ENCODE measurements at places on chromosomes 7 and 10. TPM values are rescaled to one million over a fixed set of nuclear protein-coding genes. Genes with fewer than 3 reads are reported as not detected.
A peak's percentile ranks its signal among the peaks of the same experiment; 100 is the strongest.

DNA sequence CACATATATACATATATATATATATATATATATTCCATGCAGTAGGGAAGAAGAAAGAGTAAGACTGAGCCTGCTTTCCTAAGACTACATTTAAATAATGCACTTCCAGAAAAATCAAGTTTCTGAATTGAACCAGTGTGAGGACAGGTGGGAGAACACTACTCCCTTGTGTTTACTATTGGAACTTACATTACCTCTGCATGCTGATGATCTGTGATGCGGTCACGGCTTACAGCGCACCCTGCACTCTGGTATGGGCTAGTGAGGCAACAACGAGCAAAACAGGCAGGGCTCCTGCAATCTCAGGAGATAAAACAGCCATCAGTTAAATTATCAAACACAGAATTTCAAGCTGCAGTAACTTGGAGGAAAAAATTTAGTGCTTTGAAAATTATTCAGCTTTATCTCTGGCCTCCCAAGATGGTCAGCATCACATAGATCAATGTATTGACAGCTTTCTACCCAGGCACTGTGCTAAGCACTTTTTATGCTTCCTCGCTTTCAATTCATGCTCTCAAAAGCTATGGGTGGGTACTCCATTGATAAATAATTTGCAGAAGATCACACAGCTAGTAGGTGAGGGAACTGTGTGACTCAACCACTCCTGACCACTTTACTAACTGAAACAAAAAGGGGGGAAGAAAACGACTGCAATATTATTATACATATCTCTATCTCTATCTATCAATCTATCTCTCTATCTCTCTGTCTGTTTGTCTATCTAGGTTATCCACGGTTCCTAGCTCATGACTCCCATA, 20.5 kb upstream of the SLC16A12 start:
- H3K36me3 ChIP-seq: no peaks in the 10 kb centered on the region
- no peak overlapping the region for H3K27ac ChIP-seq
- H3K27me3 ChIP-seq: no peaks in the 10 kb centered on the region
- H3K4me1 ChIP-seq: no peaks in the 10 kb centered on the region

DNA sequence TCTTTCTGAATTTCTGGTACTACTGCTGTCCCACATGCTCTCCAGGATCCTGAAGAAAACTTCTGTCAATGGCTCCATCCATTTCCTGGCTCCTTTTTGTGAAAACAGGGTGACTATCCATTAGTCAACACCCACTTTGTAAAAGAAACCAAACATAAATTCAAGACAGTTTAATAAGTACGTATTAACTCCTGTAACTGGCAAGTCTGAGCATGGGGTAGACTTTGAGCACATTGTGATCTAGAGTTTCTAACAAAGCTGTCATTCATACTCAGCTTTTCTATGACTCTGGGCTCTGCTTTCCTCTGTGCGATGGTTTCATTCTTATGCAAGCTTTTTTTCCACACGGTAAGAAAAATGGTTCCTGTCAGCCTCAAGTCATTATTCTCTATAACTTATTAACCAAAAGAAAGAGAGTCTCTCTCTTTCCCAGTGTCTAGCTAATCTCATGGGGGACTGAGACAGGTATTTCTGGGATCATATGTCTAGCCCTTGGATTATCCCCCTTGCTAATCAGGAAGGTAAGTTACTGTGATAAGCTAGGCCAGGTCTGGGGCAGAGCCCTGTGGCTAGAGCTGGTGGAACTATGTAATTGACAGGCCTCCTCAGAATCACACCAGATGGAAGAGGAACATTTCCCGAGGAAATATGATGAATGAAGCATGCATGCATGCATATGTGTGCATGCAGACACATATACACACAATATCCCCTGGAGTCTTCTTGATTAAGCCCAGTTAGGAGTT, 98.5 kb downstream of the GNAI1 start:
- no peaks in the 10 kb centered on the region for H3K36me3 ChIP-seq
- no peak for DNase-seq
- H3K4me3 ChIP-seq: no peak overlapping the region
- no peaks in the 10 kb centered on the region for H3K27me3 ChIP-seq
- no peak overlapping the region for H3K27ac ChIP-seq

SYCE1 gene
- polyA plus RNA-seq: not detected

DNA sequence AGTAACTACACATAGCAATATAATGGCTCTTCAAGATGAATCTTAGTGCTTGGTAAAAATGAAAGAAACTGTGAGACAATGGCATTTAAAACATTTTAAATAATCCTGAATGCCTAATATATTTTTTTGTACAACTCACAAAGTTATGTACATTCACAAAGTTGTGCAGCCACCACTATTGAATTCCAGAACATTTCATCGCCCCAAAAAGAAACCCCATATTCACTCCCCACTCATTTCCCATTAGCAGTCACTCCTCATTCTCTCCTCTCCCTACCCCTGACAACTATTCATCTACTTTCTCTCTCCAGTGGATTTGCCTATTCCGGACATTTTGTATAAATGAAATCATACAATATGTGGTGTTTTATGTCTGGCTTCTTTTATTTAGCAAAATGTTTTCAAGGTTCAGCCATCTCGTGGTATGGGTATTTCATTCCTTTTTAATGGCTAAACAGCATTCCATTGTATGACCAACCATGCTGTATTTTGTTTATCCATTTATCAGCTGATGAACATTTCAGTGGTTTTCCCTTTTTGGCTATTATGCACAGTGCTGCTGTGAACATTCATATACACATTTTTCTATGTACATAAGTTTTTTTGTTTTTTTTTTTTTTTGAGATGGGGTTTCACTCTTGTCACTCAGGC, 34.7 kb downstream of the ENTPD7 start:
- H3K4me3 ChIP-seq: no peak overlapping the region
- H3K27me3 ChIP-seq: no peaks in the 10 kb centered on the region
- peaks cover 12% of the 10 kb centered on the region for H3K36me3 ChIP-seq
- H3K4me1 ChIP-seq: no peaks in the 10 kb centered on the region

RBP4 gene
- not detected for polyA plus RNA-seq

- H3K27me3 ChIP-seq: no peaks in the 10 kb centered on the region
- no peak overlapping the region for H3K4me3 ChIP-seq
- no peaks in the 10 kb centered on the region for H3K36me3 ChIP-seq
- peak overlapping the region; percentile 55 for H3K27ac ChIP-seq
- peaks cover 23% of the 10 kb centered on the region for H3K4me1 ChIP-seq
- DNase-seq: peak; percentile 86
These were observed 33.9 kb upstream of the XPNPEP1 start for GRCh38 chr10:109957092-109957797.

PILRA gene
- 6.6 TPM for polyA plus RNA-seq

DNA sequence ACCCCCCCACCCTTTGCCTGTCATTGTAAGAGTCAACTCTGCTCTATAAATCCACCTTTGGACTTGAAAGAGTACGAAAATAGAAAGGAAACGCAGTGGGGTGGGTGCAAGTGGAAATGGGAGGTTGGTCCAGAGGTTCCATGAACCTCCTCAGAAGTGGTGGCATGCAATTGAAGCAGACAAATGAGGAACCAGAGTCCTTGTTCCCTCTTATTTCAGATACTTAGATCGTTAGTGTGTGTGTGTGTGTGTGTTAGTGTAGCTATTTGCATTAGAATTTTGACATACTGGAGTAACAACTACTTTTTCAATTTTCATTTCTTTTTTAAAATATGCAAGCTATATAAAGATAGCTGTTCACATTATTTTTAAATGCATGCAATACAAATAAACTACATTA, 18.1 kb upstream of the TFAM start:
- H3K27ac ChIP-seq: no peak overlapping the region
- no peak overlapping the region for H3K4me3 ChIP-seq
- no peaks in the 10 kb centered on the region for H3K27me3 ChIP-seq

MRPS24 gene
- polyA plus RNA-seq: 164 TPM

DNA sequence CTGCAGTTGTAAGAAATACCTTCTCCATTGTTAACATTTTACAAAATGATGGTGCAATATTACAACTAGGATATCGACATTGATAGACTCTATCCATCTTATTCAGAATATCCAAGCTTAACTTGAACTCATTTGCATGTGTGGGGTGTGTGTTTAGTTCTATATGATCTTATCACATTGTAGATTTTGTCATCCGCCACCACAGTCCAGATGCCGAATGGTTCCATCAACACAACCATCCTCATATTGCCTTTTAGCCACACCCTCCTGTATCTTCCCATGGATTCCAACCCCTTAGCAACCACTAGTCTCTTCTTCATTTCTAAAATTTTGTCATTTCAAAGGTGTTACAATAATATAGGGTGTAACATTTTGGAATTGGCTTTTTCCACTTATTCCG, 452.9 kb upstream of the AKR1E2 start:
- no peaks in the 10 kb centered on the region for H3K36me3 ChIP-seq
- no peak for DNase-seq
- no peaks in the 10 kb centered on the region for H3K4me1 ChIP-seq
- no peak overlapping the region for H3K4me3 ChIP-seq
- H3K27me3 ChIP-seq: no peaks in the 10 kb centered on the region

MRLN gene
- polyA plus RNA-seq: not detected

DNA sequence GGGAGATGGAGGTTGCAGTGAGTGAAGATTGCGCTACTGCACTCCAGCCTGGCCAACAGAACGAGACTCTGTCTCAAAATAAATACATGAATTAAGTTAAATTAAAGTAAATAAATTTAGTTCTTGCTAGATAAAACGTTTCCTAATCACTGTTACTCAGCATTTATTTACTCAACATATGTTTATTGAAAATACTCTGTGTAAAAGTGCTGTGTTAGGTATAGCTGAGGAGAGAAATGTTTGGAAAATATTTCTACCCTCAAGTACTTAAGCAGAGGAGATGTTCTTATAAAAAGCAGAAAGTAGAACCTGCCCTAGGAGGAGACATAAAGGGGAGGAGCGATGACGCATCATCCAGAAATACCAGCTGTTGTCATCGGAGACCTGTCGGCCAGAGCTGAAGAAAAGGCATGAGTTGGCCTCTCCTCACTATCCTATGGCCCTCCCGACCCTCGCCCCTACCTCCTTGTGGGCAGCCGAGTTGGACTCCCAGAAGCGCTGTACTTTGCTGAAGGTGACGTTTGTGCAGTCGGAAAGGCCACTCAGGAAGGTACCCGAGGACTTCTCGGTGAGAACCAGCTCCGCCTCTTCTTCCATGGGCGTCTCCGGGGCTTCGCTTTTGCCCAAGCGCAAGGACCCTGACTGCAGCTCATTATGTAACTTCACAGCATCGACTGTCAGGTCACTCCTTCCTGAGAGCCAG, 1.1 kb downstream of the RRP12 start:
- no peaks in the 10 kb centered on the region for H3K4me1 ChIP-seq
- peak overlapping the region; percentile 34 for H3K27ac ChIP-seq
- no peak for DNase-seq
- H3K4me3 ChIP-seq: peak overlapping the region; percentile 72
- H3K27me3 ChIP-seq: no peaks in the 10 kb centered on the region

HACD1 gene
- 0.78 TPM for polyA plus RNA-seq

GRCh38 chr7:149886018-149886415, 12.2 kb downstream of the ATP6V0E2 start:
- no peaks in the 10 kb centered on the region for H3K27me3 ChIP-seq
- H3K36me3 ChIP-seq: no peaks in the 10 kb centered on the region
- no peaks in the 10 kb centered on the region for H3K4me1 ChIP-seq
- H3K27ac ChIP-seq: no peak overlapping the region
- DNase-seq: no peak
- no peak overlapping the region for H3K4me3 ChIP-seq

DNA sequence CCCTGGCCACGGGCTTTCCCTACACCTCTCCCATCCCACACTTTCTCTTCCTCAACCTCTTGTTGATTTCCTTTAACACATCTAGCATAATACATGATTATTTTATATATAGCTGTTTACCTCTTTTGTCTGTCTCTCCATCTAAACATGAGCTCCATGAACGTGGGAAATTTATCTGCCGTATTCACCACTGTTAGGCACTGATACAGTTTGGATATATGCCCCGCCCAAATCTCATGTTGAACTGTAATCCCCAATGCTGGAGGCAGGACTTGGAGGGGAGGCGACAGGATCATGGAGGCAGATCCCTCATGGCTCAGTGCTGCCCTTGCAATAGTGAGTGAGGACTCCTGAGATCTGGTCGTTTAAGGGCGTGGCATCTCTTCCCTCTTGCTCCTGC, 5.7 kb downstream of the CYTH3 start:
- no peak overlapping the region for H3K27ac ChIP-seq
- no peak for DNase-seq
- H3K27me3 ChIP-seq: no peaks in the 10 kb centered on the region

- no peak overlapping the region for H3K4me3 ChIP-seq
- peaks cover 25% of the 10 kb centered on the region for H3K4me1 ChIP-seq
- H3K27ac ChIP-seq: no peak overlapping the region
- H3K27me3 ChIP-seq: no peaks in the 10 kb centered on the region
- DNase-seq: no peak
- no peaks in the 10 kb centered on the region for H3K36me3 ChIP-seq
These were observed 6.1 kb downstream of the ZNF853 start for GRCh38 chr7:6621195-6622133.

LRRC17 gene
- polyA plus RNA-seq: not detected

TMEM196 gene
- not detected for polyA plus RNA-seq

LRRC18 gene
- polyA plus RNA-seq: 0.16 TPM

GRCh38 chr10:22222236-22223190, 4.7 kb upstream of the EBLN1 start:
- H3K27ac ChIP-seq: no peak overlapping the region
- peaks cover 6% of the 10 kb centered on the region for H3K4me1 ChIP-seq
- no peak for DNase-seq
- H3K36me3 ChIP-seq: no peaks in the 10 kb centered on the region
- no peaks in the 10 kb centered on the region for H3K27me3 ChIP-seq
- H3K4me3 ChIP-seq: no peak overlapping the region

DNA sequence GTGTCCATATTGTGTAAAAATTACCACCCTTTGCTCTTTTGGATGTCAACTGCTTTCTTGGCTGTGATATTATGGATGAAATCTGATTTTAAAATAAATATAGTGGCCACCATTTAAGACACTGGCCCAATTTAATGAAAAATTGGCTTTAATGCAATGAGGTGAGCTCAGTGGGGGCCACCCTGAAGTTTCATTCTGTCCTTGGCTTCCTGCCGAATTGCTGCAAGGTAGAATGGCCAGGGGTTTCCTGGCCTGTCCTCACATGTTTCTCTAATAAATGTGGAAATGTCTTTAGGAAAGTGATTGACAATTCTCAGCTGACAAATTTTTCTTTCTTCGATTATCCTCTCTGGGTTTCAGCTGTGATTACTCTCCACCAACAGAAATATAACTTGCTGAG, 36.0 kb downstream of the DYNC1I1 start:
- peaks cover 3% of the 10 kb centered on the region for H3K27me3 ChIP-seq
- no peak overlapping the region for H3K27ac ChIP-seq
- H3K36me3 ChIP-seq: no peaks in the 10 kb centered on the region
- DNase-seq: no peak

- no peaks in the 10 kb centered on the region for H3K36me3 ChIP-seq
- no peak within 1 kb of the TSS for H3K4me3 ChIP-seq
- no peak for DNase-seq
- H3K4me1 ChIP-seq: no peaks in the 10 kb centered on the region
These were observed at the start of gene DLX5 for GRCh38 chr7:97024209-97025129. Gene DLX5, minus strand, starts transcription at chr7:97024831. Its CDS starts 208 bp downstream, at chr7:97024623.

- no peaks in the 10 kb centered on the region for H3K36me3 ChIP-seq
- peaks cover 11% of the 10 kb centered on the region for H3K4me1 ChIP-seq
- H3K4me3 ChIP-seq: no peak overlapping the region
- no peak overlapping the region for H3K27ac ChIP-seq
- no peaks in the 10 kb centered on the region for H3K27me3 ChIP-seq
These were observed 8.1 kb downstream of the TOMM7 start for GRCh38 chr7:22814261-22815208.

All from GM12878 (cell line).